CD8-positive, alpha-beta memory T cell (primary cell): ENCODE measurements at places on chromosomes 1 and 21.

DNA sequence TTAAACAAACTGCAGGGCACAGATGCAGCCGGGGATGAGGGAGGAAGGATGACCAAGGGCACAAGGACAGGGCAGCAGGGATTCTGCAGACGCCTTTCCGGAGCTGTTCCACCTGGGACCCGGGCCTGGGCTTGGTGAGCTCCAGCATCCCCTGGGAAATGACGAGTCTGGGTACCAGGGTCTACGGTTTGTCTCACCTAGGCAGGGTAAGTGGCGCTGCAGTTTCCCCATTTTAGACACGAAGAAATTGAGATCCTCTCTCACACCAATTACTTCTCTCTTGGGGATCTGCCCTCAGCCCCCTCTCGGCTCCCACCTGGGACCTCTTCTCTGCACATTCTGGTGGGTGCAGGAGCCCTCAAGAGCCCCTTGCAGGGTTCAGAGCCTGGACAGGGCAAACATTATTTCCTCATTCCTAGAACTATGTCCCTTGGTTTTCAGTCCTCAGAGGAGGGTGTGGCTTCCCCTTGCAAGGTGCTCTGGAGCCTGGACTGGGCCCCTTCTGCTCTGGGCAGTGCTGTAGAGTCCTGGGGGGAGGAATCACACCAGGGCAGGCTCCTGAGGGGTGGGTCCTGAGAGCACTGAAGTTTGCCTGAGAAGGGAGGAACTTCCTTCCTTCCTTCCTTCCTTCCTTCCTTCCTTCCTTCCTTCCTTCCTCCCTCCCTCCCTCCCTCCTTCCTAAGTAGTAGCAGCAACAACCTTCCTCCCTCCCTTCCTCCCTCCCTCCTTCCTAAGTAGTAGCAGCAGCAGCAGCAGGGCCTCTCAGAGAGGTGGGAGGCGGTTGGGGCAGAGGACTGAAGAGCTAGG lies 16.0 kb downstream of the RAP1GAP start:
- DNase-seq = no peak

- no peak for DNase-seq
These were observed 53.3 kb downstream of the NENF start for GRCh38 chr1:212485913-212486618.

- DNase-seq = no peak
These were observed 182.8 kb upstream of the TMEM51 start for GRCh38 chr1:14970799-14971141.

DNA sequence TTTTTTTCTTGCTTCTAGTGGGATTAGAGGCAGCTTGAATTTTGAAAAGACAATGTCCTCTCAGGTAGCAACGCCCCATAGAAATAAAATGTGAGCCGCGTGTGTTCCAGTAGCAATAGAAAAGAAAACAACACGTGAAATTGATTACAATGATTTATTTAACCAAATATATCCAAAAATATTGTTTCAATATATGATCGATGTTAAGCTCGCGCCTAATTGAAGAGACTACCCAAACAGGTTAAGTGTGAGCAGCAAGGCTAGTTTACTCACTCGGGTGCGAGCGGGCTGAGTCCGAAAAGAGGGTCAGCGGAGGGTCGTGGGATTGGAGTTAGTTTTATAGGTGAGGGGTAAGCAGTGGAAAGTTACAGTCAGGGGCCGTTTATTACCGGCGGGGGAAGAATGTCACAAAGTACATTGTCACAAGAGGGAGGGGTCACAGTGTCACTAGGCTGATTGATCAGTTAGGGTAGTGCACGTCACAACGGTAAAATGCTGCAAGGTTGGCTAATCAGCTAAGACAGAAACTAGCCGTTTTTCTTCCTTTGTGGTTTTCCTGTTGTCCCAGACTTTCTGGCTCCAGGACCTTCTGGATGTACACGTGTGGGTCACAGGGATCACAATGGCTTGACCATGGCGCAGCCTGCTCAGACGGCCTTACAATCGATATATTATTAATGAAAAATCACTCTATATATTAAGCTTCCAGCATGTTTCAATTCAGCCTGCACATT lies 697 bp upstream of the ZNF670 start:
- no peak for DNase-seq

GRCh38 chr1:2428490-2428889 lies 16.1 kb upstream of the PEX10 start:
- DNase-seq = no peak

GRCh38 chr1:99919220-99919619 lies 50.6 kb upstream of the SLC35A3 start:
- DNase-seq = no peak

GRCh38 chr1:5502311-5503194 lies 489.7 kb downstream of the NPHP4 start:
- no peak for DNase-seq

DNA sequence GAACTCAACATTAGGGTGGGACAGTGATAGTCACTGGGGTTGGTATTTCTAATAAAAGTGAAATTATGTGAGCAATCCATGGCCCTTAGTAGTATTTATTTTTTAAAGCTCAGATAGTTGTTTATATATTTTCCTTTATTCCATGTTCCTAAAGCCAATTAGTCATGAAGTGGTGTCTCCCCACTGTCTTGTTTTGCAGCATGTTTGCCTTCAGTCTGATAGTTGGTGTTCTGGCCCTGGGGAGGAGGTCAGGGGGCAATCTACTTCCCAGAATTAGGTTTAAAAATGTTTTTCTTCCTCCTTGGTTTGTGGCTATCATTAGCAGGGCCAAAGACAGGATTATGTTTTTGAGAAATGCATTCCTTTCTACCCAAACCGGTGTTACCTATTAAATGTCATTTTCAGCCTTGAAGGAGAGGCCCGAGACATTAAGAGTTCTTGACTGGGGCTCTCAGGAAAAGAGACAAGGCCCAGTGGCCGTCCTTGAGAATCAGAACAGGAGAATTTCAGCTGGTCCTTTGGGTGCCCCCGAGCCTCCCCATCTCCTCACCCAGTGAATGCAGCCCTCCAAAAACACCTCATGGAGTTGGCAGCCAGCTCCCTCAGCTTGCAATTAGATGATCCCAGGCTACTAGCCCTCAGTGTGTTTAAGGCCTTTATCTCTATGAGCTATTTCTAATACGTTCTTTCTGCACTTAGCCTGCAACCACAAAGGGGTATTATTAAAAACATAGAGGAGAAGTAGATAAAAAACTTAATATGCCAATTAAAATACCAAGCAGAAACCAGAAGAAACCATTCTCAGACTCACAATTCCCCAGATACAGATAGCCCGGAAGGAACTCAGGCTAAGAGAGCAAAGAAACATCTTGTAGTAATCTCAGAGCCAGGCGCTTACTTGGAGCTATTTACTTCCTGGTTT lies 71.3 kb upstream of the NGF start:
- no peak for DNase-seq

DNA sequence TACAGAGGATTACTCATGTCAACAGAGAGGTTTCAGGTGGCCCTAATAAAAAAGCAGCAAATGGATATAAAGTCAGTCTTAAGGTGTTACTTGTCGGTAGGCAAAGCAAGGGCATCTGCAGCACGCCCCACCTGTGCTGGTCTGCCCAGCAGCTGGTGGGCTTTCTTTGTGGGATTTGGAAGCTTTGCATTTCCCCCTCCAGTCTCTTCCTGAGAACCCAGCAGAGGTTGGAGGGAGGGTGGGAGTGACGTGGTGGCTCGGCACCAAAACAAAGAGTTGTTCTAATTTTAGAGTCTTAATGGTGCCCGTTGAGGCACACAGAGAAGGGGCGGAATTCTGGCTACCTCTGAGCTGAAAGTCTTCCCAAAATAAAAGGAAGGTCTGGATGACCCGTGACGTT lies 4.8 kb upstream of the PCBP3 start:
- no peak for DNase-seq

DNA sequence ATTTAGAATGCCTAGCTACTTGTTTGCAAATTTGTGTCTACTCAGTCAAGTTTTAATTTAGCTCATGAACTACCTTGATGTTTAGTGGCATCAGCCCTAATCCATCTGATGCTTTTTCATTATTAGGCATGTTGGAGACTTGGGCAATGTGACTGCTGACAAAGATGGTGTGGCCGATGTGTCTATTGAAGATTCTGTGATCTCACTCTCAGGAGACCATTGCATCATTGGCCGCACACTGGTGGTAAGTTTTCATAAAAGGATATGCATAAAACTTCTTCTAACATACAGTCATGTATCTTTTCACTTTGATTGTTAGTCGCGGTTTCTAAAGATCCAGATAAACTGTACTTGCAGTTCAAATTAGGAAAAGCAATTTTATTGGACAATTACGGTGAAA lies 7.6 kb downstream of the SOD1 start:
- DNase-seq = no peak

GRCh38 chr1:92909321-92909720 lies 51.9 kb downstream of the DIPK1A start:
- DNase-seq = no peak

GRCh38 chr1:168453056-168453455 lies 90.7 kb downstream of the XCL2 start:
- DNase-seq = no peak

DNA sequence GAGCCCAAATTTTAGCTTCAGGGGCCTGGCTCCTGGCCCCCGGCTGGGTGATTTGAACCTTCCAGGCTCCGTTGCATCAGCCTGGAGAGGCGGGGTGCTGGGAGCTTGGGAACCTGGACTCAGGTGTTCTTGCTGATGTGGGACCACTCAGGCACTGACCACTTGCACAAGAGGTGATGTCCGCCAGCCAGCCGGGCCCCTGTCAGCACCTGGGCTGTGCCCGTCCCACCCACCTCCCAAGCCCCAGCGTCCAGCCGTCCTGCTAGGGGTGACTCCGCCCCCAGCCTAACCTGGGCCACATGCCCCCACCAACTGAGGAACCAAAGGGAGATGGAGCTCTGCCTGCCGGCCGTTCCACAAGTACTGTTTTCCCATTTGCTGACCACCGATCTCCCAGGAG lies 47.4 kb upstream of the ARHGEF16 start:
- no peak for DNase-seq

DNA sequence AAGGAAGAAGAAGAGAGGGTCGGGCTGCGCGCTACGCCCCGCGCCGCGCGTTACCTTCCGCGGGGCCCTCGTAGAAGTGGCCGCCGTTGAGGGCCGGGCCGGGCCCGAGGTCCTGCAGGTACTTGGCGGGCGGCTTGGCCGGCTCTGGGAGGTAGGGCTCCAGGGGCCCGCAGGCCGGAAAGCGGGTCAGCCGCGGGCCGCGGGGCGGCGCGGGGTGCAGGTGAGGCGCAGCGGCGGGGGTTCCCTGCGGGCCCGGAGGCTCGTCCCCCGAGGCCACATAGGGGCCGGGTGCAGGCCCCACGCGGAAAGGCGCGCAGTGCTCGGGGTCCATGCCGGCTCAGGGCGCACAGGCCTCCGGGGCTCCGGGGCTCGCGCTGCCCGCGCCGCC lies 196 bp downstream of the ALX3 start:
- DNase-seq = no peak
